ENCODE measurements at places on chromosomes 6 and 20.

DNA sequence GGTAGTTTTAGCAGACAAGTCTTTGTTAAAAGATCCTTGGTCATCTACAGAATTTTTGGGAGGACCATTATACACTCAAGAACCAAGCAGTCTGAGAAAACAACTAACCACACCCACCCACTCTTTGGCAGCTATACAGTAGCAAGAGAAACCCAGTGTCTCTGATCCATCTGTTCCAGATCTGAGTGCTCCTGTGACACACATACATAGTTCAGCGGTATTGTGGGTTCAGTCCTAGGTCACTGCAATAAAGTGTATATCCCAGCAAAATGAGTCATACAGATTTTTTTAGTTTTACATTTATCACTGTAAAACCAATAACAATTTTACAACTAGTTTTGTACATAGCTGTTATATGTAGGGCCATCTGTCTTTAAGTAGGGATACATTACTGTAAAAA lies 47.4 kb upstream of the PAK5 start:
- DNase-seq, result peak; percentile 45

DNA sequence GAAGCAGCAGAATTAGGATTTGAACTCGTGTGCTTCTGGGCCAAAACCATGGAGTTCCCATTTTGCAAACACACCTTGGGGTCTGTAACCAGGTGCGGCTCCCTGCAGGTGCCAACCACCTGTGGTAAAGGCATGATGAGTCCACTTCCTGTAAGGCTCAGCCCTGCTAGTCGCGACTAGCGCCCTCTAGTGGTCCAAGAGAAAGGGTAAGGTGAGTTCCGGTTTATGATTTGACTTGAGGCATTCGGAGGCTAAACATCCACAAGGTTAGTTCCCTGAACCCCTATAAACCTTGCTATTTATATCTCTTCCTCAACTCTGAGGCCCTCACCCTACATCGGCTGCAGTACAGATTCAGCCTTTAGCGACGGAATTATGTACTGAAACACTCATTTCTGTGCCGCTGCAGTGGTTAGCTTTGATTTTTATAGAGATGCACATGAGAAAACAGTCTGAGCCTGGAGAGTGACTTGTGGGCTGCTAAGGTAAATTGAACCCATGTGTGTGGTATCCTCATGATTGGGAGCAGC lies 173.4 kb downstream of the PLCB1 start:
- peak; percentile 32 for DNase-seq

- no peak for DNase-seq
Observed at GRCh38 chr20:36572701-36573102, 695 bp upstream of the TGIF2 start.

- DNase-seq, result no peak
Observed at GRCh38 chr6:129623008-129623732, 86.8 kb downstream of the ARHGAP18 start.

GRCh38 chr6:128572294-128572693 lies 51.9 kb upstream of the PTPRK start:
- no peak for DNase-seq

- DNase-seq, result no peak
Observed at GRCh38 chr6:75363304-75363703, 78.7 kb upstream of the TMEM30A start.

- no peak for DNase-seq
Observed at GRCh38 chr20:46552460-46553420, 2.3 kb upstream of the OCSTAMP start.

DNA sequence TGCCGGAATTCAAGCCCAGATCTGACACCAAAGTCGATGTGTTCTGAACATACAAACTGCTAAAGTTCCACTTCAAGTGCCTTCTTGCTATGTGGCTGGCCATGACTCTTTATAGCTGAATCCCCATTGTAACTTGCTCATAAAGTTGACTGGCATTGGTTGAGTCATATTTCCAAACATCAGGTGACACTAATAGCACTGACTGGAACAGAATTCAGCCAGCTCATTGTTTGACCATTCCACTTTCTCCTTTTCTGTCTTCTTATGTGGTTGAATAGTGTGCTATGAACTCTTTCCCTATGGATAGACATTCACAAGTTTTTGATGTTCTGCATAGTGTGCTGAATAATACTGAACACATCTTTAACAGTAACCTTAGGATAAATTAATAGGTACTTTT lies 266.2 kb upstream of the ZFP64 start:
- peak; percentile 23 for DNase-seq

DNA sequence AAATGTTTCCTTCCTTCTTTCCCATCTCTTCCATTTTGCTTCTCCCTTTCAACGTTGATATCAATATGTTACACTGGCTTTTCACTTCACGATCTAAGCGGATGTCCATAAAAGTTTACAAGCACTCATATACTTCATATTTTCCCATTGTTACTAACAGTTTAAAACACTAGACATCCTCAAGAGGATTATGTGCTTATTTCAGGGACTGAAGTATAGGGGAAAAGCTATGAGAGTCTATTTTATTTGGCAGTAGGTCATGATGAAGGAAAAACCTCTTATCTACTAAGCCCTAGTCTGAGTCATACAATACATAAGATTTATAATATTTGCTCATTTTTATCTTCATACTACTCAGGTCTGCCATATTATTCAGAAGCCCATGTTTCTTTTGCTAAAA lies 20.6 kb upstream of the EPB41L2 start:
- DNase-seq, result no peak

GRCh38 chr20:16212790-16213189 lies 360.5 kb downstream of the KIF16B start:
- no peak for DNase-seq

- no peak for DNase-seq
Observed at GRCh38 chr6:142927904-142928303, 17.1 kb downstream of the HIVEP2 start.

- no peak for DNase-seq
Observed at GRCh38 chr6:146871611-146872425, 273.0 kb downstream of the ADGB start.

DNA sequence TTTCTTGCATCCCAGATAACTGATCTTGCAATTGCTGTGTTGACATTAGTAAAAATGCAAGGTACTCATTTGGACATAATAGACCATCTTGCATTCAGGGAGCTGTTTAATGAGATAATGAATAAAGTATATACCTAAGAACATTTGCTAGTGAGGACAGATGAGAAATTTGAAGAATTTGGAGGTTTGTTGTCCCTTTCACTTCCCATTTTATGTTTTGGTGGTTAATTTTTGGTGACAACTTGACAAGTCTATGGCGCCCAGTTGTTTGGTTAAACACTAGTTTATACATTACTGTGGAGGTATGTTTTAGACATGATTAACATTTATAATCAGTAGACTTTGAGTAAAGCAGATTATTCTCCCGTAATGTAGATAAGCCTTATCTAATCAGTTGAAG lies 300.2 kb upstream of the SYNCRIP start:
- no peak for DNase-seq

GRCh38 chr6:149085557-149085938 lies 232.0 kb upstream of the TAB2 start:
- no peak for DNase-seq

Measured in HCEC 1CT (cell line).